Spleen (tissue), 13 donors: ENCODE measurements at places on chromosomes 6 and 20. TPM values are rescaled to one million over a fixed set of nuclear protein-coding genes. Genes with fewer than 3 reads are reported as not detected.

DNA sequence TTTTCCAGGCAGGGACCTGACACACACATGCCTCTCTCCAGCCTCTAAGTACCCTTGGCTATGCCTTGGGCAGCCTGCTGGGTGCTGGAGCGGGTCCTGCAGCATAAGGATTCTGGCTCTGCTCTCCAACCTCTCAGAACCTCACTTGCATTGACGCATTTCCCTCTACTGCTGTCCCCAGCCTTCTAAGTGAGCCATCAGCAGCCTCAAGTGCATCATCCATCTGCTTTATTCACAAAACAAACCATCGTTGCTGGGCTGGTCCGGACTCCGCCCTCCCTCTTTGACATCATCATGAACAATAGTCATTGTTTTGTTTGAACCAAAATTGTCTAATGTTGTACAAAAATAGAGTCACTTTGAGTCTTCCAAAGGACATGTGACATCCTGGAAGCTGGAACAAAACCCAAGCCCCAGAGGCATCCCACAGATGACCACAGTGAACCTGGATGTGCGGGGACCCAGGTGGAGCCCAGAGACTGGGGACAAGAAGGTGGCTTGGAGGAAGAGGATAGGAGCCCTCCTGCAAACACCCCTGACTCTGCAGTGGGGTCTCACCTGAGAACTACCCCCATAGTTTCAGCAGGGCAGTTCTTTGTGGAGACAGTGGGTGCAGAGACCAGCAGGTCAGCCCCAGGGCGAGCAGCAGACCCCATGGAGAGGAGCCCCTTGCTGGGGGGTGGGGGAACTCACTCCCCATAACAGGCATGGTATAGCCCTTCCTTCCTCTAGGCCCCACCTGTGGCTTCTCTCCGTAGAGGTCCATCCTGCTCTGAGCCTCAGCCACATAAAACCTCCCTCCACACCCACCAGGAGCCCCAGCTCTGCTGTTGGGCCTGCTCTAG is 230.1 kb downstream of the SYNDIG1 start:
- no peak overlapping the region for H3K27ac ChIP-seq
- H3K4me1 ChIP-seq = peaks cover 11% of the 10 kb centered on the region
- DNase-seq = peak; percentile 59

GRCh38 chr20:32109392-32110172 is at the start of gene TM9SF4:
TSS of gene TM9SF4 (plus strand) at chr20:32109714. CDS start at chr20:32109741, 27 bp downstream.
- peak within 1 kb of the TSS; percentile 99 for H3K27ac ChIP-seq
- H3K36me3 ChIP-seq = no peaks in the 10 kb centered on the region
- peak within 1 kb of the TSS; percentile 98 for H3K4me3 ChIP-seq
- H3K4me1 ChIP-seq = peaks cover 40% of the 10 kb centered on the region
- H3K27me3 ChIP-seq = no peaks in the 10 kb centered on the region

DNA sequence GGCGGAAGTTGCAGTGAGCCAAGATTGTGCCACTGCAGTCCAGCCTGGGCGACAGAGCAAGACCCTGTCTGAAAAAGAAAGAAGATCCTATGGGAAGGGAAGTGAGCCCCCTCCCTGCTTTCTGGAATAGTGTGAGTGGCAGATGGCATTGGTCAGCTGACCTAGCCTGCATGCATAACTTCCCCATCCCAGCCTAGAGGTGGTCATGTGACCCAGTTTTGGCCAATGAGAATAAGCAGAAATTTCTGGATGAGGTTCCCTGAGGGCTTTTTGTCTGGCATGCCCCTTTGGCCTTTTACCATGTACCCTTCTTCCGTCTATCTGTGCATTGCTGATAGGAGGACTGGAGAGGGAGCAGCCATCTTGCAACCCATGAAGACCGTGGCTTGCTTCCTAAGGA is 269.3 kb downstream of the NRN1 start:
- H3K27me3 ChIP-seq = no peaks in the 10 kb centered on the region
- no peak overlapping the region for H3K4me3 ChIP-seq
- H3K27ac ChIP-seq = no peak overlapping the region
- no peaks in the 10 kb centered on the region for H3K36me3 ChIP-seq
- no peaks in the 10 kb centered on the region for H3K4me1 ChIP-seq
- DNase-seq = no peak

GRCh38 chr6:121666814-121667213 is 231.4 kb downstream of the GJA1 start:
- no peaks in the 10 kb centered on the region for H3K4me1 ChIP-seq
- H3K27ac ChIP-seq = no peak overlapping the region
- H3K27me3 ChIP-seq = no peaks in the 10 kb centered on the region
- no peak for DNase-seq
- H3K36me3 ChIP-seq = no peaks in the 10 kb centered on the region
- H3K4me3 ChIP-seq = no peak overlapping the region

DNA sequence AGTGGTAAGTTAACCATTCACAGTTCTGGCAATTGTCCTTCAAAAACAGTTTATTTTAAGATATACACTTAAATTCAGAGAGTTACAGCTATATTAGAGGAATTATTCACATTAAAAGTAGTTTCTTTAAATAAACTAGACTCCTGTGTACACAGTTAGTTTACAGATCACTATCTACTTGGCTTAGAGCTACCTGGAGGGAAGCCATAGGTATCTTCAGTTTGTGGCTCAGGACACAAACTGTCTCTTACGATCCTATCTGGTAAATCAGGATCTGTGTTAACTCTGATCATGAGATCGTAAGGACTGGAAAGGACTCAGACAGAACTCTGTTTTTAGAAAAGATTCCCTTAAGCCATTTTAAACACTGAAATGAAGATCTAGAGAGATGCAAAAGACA is 160.9 kb downstream of the REV3L start:
- no peaks in the 10 kb centered on the region for H3K27me3 ChIP-seq
- H3K4me3 ChIP-seq = no peak overlapping the region

DNA sequence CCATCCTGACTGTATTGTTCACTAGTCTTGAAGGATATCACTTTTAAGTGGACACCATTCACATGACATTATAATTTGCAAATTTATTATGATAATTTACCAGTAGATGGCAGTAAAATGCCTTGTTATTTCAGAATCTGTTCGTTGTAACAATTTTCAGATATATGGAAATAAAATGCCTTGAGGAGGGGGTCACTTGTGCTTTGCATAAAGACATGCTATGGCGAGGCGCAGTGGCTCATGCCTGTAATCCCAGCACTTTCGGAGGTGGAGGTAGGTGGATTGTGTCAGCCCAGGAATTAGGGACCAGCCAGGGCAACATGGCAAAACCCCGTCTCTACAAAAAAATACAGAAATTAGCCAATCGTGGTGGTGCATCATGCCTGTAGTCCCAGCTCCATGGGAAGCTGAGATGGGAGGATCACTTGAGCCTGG is 9.0 kb upstream of the NCOA6 start:
- H3K27ac ChIP-seq = no peak overlapping the region
- H3K27me3 ChIP-seq = peaks cover 7% of the 10 kb centered on the region
- no peak overlapping the region for H3K4me3 ChIP-seq
- H3K4me1 ChIP-seq = no peaks in the 10 kb centered on the region
- H3K36me3 ChIP-seq = no peaks in the 10 kb centered on the region

GRCh38 chr6:63882208-63882607 is 246.6 kb downstream of the PHF3 start:
- H3K36me3 ChIP-seq = no peaks in the 10 kb centered on the region
- DNase-seq = no peak
- no peak overlapping the region for H3K4me3 ChIP-seq
- no peak overlapping the region for H3K27ac ChIP-seq
- H3K4me1 ChIP-seq = no peaks in the 10 kb centered on the region
- H3K27me3 ChIP-seq = no peaks in the 10 kb centered on the region

- no peaks in the 10 kb centered on the region for H3K36me3 ChIP-seq
- peak overlapping the region; percentile 54 for H3K27ac ChIP-seq
- no peak for DNase-seq
- H3K27me3 ChIP-seq = no peaks in the 10 kb centered on the region
Observed at GRCh38 chr6:157434349-157435033, 53.5 kb downstream of the ZDHHC14 start.

GRCh38 chr6:169183233-169183632 is 70.4 kb downstream of the THBS2 start:
- DNase-seq = no peak
- H3K4me3 ChIP-seq = no peak overlapping the region
- H3K27ac ChIP-seq = peak overlapping the region; percentile 47
- no peaks in the 10 kb centered on the region for H3K4me1 ChIP-seq

GRCh38 chr20:58421497-58421850 is 32.4 kb downstream of the VAPB start:
- DNase-seq = no peak
- peaks cover 88% of the 10 kb centered on the region for H3K36me3 ChIP-seq
- peaks cover 22% of the 10 kb centered on the region for H3K4me1 ChIP-seq
- H3K27me3 ChIP-seq = no peaks in the 10 kb centered on the region
- H3K4me3 ChIP-seq = no peak overlapping the region

GRCh38 chr20:9368893-9369292 is 145.5 kb upstream of the LAMP5 start:
- no peaks in the 10 kb centered on the region for H3K4me1 ChIP-seq
- no peaks in the 10 kb centered on the region for H3K27me3 ChIP-seq
- no peak overlapping the region for H3K27ac ChIP-seq
- H3K4me3 ChIP-seq = no peak overlapping the region

DNA sequence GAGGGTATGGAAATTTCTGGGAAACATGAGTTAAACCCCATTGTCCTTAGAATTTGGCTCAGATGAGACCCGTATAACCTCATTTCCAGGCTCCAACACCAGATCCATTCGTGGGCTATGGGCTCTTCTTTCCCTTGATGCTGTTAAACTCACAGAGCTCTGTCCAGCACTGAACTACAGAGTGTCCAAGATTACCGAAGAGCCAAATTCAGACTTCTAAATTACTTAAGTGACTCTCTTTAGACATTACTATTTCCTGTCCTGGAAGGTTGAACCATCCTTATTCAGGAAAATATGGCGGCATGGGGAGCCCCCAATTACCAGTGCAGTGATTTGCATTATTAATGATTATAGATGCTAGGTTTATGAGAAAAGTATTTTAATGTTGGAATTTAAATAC is 124.9 kb upstream of the EDN1 start:
- no peak for DNase-seq
- no peak overlapping the region for H3K4me3 ChIP-seq
- H3K27me3 ChIP-seq = no peaks in the 10 kb centered on the region
- peaks cover 45% of the 10 kb centered on the region for H3K36me3 ChIP-seq
- H3K4me1 ChIP-seq = peaks cover 18% of the 10 kb centered on the region

GRCh38 chr6:167860550-167861226 is 34.0 kb downstream of the AFDN start:
- no peaks in the 10 kb centered on the region for H3K4me1 ChIP-seq
- no peaks in the 10 kb centered on the region for H3K27me3 ChIP-seq
- H3K27ac ChIP-seq = no peak overlapping the region

GRCh38 chr6:53513056-53513455 is 31.8 kb downstream of the GCLC start:
- H3K36me3 ChIP-seq = peaks cover 84% of the 10 kb centered on the region
- no peak overlapping the region for H3K27ac ChIP-seq
- DNase-seq = no peak
- no peak overlapping the region for H3K4me3 ChIP-seq

GRCh38 chr6:49499126-49499525 is 597 bp upstream of the GLYATL3 start:
- H3K27me3 ChIP-seq = no peaks in the 10 kb centered on the region
- H3K4me3 ChIP-seq = no peak overlapping the region
- peaks cover 10% of the 10 kb centered on the region for H3K36me3 ChIP-seq
- H3K27ac ChIP-seq = no peak overlapping the region
- no peaks in the 10 kb centered on the region for H3K4me1 ChIP-seq

DNA sequence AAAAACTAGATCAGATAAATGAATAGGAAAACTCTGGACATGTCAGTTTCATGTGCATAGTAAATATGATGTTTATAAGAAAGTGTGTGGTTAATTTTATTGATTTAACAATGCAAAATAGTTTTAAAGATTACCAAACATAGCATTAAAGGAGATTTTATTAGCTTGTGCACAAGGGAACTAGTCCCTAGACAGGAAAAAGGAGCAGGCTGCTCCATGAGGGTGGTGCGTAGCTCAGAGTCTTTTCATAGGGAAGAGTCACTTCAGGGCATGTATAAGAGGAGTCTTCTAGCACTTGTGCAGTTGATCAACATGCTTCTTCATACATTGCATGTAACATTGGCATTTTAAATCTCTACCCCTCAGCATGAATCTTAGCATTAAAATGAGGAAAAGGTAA is 835.8 kb downstream of the GRIK2 start:
- no peak for DNase-seq
- no peaks in the 10 kb centered on the region for H3K4me1 ChIP-seq
- H3K4me3 ChIP-seq = no peak overlapping the region
- H3K27ac ChIP-seq = no peak overlapping the region
- H3K27me3 ChIP-seq = no peaks in the 10 kb centered on the region

- H3K27me3 ChIP-seq = no peaks in the 10 kb centered on the region
- no peak for DNase-seq
- no peak overlapping the region for H3K27ac ChIP-seq
- H3K4me1 ChIP-seq = peaks cover 6% of the 10 kb centered on the region
- no peaks in the 10 kb centered on the region for H3K36me3 ChIP-seq
Observed at GRCh38 chr6:13504611-13505344, 17.4 kb upstream of the GFOD1 start.

DNA sequence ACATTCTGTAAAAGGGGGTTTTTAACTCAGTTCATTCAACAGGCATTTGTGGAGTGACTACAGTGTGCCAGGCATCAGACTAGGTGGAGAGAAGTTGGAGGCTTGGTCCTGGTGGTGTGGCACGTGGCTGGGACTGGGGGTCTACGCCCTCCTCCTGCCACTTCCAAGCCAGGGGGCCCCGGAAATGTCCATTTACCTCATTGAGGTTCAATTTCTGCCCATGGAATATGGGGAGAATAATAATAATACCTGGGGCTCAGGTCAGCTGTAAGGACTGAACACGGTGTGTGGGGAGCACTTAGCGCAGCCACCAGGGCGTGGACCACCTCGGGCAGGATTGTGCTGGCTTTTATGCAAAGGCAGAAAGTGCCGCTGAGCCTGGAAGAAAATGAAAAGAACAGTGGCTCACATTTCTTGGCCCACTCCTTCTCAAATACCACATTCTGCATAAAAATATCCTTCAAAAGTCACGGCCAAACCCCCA is 229.4 kb downstream of the ANKRD60 start:
- peak overlapping the region; percentile 45 for H3K27ac ChIP-seq
- H3K4me3 ChIP-seq = peak overlapping the region; percentile 35
- peaks cover 13% of the 10 kb centered on the region for H3K4me1 ChIP-seq
- H3K36me3 ChIP-seq = no peaks in the 10 kb centered on the region
- H3K27me3 ChIP-seq = no peaks in the 10 kb centered on the region

DNA sequence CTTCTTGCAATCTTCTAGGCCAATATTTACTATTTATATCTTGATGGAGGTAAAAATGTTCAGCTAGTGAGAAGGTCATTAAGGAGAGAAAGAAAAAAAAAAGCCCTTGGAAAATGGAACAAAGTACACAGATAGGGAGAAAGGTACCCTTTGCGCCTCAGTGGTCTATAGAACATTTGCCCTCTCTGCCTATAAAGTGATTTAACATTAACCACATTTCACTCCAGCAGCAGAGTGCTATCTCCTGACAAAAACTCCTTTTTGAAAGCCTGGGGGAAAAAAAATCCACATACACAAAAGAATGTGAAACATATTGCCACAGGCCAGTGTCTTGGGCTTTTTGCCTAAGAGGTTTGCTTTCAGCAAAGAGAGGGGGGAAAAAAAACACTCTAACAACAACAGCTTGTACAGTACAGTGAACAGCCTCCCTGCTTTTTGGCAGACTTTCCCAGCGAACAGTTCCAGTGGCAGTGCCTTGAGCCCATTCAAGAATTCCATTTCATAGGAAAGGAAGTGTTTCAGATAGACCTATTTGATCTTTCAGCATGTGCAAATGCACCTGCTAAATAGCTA is 695 bp downstream of the ARHGAP18 start:
- no peaks in the 10 kb centered on the region for H3K36me3 ChIP-seq
- DNase-seq = no peak
- H3K27me3 ChIP-seq = no peaks in the 10 kb centered on the region
- H3K4me1 ChIP-seq = peaks cover 32% of the 10 kb centered on the region
- peak overlapping the region; percentile 57 for H3K4me3 ChIP-seq

Gene TNF
- total RNA-seq = 8.0 TPM

Gene MYO6
- 19.7 TPM for total RNA-seq

Gene VSX1
- total RNA-seq = not detected
